Activated CD8-positive, alpha-beta T cell treated with anti-CD3 and anti-CD28 coated beads, Interleukin-2, amount 10 ng/mL, durations not matched to agents 7 days and 5 days (primary cell): ENCODE measurements at places on chromosomes 3 and 15. TPM values are rescaled to one million over a fixed set of nuclear protein-coding genes. Genes with fewer than 3 reads are reported as not detected.
A peak's percentile ranks its signal among the peaks of the same experiment; 100 is the strongest.

ISLR2 gene
- not detected for total RNA-seq

- DNase-seq = no peak
Observed at GRCh38 chr3:147395899-147396711, 10.2 kb downstream of the ZIC4 start.

DNA sequence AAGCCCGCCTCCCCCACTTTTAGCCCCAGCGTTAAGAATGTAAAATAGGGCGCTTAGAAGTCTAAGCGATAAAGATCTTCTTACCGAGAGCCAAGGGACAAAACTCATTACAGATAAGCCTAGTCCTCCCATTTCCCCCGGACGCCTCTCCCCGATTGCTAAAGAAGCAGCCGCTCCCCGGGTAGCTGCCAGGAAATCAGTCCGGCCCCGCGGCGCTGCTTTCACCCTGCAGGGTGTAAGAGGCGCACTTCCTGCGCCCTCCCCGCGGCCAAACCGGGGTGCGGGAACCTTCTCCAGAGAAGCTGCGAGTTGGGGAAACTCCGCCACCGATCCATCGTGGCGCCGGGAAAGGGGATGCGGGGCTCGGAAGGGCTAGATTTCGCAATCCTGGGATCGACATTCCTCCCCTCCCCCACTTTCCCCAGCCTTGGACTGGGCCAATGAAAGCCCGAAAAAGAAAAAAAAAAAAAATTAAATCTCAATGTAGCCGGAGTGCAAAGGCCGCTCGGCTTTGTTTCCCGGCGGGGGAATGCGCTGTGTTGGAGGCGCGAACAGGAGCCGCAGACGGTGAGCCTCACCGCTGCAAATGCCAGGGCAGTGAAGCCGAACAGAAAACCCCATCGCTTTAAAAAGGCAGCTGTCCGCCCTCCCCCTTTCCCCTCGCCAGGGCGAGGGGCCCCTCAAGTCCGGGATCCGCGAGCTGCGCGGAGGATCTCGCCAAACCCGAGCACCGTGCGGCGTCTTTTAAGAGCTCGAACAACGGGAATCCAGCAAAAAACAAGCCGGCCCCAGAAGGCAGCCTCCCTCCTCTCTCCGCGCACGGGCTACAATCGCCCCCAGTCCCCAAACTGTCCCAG lies 626 bp upstream of the PTPRG start:
- DNase-seq = peak; percentile 71

DNA sequence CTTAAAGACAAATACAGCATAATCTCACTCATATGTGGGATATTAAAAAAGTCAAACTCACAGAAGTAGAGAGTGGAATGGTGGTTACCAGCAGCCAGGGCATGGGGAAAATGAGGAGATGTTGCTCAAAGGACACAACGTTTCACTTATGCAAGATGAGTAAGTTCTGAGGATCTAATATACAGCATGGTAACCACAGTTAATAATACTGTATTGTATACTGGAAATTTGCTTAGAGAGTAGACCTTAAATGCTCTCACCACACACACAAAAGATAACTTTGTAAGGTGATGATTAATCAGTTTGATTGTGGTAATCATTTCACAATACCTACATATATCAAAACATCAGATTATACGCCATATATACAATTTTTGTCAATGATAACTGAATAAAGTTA lies 60.0 kb downstream of the MYH15 start:
- no peak for DNase-seq

ARPP21 gene
- not detected for total RNA-seq

COLQ gene
- total RNA-seq = 5.3 TPM

LSM3 gene
- total RNA-seq = 19.2 TPM

DNA sequence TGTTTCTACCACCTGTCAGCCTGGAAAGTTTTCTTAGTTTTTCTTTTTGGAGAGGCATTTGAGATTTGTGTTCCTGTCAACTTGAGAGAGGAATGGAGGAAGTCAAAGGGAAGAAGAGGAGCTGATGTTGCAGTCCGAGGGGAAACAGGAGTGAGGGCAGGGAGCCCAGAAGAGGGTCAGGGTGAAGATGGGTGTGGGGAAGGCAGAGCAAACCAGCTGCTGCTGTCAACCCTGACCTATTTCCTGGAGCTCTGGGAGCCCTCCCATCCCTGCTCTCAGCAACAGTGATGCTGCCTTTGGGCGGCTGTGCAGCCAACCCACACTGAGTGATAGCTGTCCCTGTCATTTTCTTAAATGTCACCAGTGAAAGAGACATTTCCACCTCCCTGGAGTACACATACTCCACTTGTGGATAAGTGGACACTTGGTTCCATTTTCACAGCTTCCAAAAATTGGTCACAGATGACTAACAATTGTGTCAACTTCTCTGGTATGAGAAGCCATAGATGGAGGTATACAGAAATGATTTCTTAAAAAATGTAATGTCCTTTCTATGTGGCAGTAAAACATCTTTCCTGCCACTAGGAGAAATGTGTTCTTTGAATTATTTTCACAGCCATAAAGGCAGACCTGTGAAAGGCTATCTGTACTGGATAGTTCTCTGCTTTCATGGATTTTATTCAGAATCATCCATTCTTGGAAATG lies 556.3 kb upstream of the TBL1XR1 start:
- no peak for DNase-seq

ADAMTS17 gene
- 6.0 TPM for total RNA-seq

GRCh38 chr3:45319996-45320305 lies 68.4 kb upstream of the LARS2 start:
- DNase-seq = no peak

DNA sequence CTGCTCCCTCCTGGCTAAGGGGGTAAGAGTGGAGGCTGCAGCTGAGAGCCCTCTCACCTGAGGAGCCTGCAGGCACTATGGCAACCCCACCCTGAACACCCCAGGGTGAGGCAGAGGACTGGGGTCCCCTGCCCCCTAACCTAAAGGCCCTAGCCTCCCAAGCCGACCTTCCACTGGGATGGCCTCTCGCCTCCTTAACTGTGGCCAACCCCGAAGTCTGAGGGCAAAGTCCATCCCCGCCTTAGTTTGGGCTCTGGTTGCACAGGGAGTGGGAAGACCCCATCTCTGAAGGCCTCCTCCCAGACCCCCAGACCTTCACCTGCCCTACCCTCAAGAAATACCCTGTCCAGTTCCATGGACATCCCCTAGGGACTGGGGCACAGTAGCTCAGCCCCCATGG lies 100.6 kb upstream of the PRR23E start:
- DNase-seq = no peak

HRG gene
- not detected for total RNA-seq

DNA sequence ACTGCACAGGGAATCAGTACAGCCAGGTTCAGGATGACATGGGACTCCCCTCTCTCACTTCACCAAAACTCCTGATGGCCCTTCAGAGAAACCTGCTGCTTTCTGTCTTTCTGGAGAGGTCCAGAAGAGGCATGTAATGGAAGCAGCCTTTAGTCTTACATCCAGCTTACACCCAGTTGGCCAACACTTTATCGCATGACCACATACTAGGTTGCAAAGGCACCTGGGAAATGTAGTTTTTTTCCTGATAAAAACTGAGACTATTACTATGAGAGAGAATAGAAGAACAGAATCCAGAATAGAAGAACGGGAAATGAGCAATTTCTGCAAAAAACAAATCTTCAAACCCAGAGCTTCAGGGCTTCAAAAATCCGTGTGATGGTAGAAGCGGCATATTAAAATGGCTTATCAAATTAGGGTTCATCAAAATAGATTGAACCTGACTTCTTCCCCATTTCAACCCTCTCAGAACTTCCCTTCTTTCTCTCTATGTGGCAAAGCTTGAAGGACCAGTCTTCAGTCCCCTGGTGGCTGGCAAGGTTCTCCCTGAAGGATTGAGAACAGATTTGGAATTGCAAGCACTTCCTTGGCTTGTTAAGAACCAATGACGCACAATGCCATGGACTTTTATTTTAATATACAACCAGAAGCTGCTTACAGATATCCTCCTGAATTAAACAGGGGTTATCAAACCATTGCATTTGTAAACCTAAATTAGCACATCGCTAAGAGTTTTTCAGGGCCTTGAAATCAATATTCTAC lies 34.4 kb downstream of the CORO2B start:
- no peak for DNase-seq

SCAMP2 gene
- 105 TPM for total RNA-seq

DNA sequence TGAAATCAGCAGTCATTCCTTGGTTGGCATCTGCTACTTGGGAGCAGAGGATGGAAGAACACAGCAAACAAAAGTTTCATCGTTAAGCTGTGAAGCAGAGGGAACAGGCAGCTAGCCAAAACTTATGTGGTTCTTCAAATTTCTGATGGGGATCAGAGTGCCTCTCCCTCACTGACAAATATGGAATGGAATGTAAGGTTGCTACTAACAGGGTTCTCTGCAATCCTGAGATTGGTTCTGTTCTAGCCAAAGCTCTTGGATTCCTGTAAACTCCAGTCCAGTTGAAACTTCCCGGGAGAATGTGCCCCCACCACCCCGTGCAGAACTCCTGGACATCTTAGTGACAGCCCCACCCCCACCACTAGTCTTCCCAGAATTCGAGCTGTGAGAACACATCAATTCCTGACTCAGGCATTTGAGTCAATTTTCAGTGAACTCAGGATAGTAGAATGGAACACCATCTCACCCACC lies 55.9 kb upstream of the PHLDB2 start:
- DNase-seq = no peak

DNA sequence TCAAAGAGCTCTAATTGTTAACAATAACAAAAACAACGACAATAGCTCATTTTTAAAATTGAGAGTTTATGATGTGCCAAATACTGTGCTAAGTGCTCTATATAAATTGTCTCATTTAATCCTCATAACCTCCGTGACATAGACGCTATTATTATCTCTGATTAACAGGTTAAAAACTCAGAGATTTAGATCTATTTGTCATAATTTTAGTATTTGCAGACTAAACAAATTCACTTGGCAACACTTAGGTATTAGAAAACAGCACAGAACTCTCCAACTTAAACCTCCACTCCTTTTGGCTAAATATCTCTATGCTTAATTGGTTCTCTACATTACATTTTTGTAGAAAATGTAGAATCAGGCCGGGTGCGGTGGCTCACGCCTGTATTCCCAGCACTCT lies 136.4 kb downstream of the SPATA16 start:
- DNase-seq = no peak

DNA sequence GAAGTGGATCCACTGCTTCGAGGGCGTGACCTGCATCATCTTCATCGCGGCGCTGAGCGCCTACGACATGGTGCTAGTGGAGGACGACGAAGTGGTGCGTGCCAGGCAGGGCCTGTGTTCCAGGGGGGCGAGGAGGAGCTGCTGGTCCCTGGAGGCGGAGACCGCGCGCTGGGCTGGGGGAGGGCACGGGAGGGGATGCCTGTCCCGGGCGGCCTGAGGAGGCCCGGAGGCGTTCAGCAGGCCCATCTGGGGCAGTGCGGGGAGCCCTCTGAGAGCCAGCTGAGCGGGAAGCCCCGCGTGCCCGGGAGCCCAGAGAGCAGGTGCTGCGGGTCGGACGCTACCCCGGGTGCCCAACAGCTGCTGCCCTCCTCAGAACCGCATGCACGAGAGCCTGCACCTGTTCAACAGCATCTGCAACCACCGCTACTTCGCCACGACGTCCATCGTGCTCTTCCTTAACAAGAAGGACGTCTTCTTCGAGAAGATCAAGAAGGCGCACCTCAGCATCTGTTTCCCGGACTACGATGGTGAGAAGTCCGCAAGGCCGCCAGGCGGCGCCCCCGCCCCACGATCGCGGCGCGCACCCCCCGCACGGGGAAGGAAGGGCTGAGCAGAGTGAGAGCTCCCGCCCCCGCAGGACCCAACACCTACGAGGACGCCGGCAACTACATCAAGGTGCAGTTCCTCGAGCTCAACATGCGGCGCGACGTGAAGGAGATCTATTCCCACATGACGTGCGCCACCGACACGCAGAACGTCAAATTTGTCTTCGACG lies 2.9 kb downstream of the GNAT1 start:
- peak; percentile 86 for DNase-seq

- no peak for DNase-seq
Observed at GRCh38 chr3:74351213-74351612, 263.2 kb downstream of the CNTN3 start.

PAQR5 gene
- not detected for total RNA-seq

GRCh38 chr15:71219645-71220044 lies 104.4 kb downstream of the THSD4 start:
- no peak for DNase-seq

DNA sequence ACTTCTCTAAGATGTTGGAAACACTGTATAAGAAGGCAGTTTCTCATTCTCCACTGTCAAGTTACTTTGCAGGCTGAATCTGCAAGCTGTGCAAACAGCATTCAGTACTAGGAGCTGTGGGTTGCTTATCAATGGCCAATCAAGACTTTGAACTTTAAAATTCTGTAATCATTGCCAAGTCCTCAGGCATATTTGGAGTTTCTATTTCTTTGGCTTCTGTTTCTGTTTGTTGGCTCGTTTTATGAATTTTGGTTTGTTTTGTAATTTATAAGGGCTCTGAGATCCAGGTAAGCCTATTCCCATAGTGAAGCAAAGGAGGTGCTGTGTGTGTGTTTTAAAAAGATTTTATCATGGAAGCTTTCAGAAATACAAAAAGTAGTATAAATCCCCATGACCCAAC lies 32.1 kb downstream of the TLNRD1 start:
- DNase-seq = no peak

GRCh38 chr15:58190419-58190818 lies 52.2 kb downstream of the AQP9 start:
- no peak for DNase-seq

DNA sequence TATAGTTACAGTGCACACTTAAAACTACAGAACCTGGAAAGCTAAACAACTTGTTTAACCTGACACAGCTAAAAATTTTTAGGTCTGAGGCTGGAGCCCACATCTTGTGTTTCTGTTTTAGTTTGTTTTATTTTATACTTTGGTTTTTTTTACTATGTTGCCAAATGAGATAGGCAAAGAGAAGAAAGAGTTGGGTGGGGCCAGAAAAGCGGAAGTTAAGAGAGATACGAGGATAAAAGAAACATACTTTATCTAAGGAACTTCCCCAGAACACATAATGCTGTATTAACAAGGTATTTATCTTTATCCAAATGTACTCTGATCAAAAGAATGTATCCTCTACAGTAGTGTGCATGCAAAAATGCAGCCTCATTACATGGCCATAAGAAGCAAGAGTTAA lies 1145.7 kb downstream of the EPHA3 start:
- DNase-seq = no peak
